T follicular helper cell (primary cell): ENCODE measurements at places on chromosomes 2 and 18.

DNA sequence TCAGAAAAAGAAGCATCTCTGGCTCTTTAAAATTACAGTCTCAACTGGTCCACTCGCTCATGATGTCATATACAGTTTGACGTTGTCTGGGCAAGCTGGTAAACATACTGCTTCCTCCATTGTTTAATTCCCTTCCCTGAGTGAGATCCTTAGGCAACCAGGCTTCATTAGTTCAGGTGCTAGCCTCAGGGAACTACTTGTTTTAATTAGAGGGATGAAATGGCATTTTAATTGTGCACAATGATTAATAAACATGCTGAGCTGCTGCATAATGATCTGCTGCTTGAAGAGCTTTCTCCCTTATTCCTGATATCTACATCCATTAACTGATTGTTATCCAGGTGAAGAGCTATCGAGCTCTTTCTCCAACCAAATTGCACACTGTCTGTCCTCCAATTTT, 195.6 kb upstream of the ETAA1 start:
- DNase-seq: no peak

DNA sequence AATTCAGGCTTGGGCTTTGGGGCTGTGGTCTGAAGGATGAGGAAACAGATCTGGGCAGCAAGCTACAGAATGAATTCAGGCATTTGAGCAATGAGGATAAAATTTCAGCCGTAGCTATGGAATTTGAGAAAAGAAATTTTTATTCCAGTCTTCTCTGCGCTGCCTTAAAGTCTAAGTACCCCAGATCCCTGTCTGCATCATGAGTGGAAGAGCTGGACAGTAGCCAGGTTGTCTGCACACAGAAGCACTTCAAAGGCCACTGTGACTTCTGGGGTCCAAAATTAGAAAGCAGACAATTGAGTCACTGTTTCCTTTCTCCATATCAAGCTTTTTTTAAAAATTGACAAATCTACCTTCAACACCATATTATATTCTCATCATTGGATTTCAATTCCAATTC, 787.6 kb upstream of the GCFC2 start:
- DNase-seq: no peak

- DNase-seq: no peak
These were observed 27.6 kb downstream of the FEZ2 start for GRCh38 chr2:36570416-36570815.

DNA sequence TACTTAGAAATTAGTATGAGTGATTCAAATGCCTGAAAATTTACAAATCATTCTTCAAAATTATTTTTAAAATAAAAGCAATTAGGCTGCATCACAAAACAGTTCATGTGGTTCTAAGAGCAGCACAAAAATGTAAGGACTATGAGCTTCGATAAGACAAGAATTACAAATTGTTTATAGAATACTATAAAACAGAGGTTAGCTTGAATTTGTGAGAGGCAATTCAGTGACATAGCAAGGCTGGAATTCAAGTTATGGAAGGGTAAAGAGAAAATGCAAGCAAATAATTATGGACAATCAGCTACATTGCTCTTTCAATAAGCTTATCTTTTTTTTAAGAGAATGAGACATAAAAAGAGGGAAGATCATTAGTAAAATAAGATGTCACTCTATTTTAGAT, 7.1 kb upstream of the XIRP2 start:
- no peak for DNase-seq

DNA sequence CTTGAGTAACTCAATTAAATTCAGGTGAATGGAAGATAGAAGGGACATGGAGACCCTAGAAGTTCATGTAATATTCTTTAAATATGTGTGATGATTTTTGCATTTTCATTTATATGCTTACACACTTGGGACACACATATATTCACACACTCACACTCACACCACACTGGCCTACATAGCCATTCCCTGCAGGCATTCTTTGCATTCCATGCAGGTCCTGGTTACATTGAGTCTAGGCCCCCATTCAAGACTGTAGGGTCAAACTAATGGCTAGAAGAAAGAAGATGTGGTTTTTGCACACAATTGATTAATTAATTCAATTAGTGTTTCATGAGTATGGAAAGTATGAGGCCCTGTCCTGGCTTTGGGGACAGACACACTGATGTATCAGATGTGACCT, 249.4 kb downstream of the HNMT start:
- no peak for DNase-seq

DNA sequence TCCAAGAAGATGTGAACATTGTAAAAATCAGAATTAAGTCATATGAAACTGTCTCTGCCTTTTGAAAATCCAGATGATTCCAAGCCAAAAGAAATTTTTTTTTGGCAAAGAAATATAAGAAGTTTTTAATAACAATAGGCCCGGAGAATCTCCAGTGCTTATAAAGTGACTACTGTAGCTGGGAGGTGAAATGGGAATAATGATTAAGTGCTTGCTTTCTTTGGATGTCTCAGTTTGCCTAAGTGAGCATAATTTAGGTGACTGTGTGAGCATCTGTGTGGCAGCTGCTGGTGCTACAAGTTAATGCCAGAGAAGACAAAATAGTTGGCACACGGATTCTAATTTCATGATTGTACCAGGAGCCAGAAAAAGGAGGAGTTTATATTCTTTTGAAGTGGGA, 185.0 kb downstream of the LTBP1 start:
- DNase-seq: no peak

DNA sequence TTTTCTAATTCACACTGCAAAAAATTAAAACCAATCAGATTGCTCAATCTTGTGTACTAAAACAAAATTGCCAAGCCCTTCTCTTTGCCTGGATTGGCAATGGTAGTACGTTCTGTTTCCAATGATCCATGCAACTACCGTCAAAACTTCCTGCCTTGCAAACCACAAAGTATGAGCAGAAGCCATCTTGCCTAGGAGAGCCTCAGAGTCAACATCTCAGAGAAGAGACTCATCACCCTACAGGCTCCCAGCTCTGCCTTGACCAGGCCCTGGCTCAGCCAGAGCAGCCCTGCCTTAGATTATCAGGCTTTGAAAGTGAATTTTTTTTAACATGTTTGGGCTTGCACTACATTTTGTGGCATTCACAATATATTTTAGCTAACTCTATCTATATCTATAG, 574.1 kb downstream of the SATB2 start:
- DNase-seq: no peak

DNA sequence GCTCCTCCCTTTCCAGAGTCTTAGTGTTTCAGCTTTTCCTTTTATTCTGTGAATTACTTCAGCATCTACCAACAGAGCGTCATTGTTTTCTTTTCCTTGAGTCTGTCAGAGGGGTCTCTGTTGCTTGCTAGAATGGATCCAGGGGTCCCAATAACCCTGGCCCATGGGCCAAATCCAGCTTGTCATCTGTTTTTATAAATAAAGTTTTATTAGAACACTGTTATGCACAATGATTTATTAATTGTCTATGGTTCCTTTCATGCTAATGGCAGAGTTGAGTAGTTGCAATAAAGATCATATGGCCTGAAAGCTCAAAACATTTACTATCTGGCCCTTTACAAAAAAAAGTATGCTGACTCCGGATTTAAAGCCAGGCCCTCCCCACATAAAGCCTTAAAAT, 58.8 kb downstream of the MRPL35 start:
- no peak for DNase-seq

- DNase-seq: no peak
These were observed 28.2 kb upstream of the TNP1 start for GRCh38 chr2:216888081-216888480.

DNA sequence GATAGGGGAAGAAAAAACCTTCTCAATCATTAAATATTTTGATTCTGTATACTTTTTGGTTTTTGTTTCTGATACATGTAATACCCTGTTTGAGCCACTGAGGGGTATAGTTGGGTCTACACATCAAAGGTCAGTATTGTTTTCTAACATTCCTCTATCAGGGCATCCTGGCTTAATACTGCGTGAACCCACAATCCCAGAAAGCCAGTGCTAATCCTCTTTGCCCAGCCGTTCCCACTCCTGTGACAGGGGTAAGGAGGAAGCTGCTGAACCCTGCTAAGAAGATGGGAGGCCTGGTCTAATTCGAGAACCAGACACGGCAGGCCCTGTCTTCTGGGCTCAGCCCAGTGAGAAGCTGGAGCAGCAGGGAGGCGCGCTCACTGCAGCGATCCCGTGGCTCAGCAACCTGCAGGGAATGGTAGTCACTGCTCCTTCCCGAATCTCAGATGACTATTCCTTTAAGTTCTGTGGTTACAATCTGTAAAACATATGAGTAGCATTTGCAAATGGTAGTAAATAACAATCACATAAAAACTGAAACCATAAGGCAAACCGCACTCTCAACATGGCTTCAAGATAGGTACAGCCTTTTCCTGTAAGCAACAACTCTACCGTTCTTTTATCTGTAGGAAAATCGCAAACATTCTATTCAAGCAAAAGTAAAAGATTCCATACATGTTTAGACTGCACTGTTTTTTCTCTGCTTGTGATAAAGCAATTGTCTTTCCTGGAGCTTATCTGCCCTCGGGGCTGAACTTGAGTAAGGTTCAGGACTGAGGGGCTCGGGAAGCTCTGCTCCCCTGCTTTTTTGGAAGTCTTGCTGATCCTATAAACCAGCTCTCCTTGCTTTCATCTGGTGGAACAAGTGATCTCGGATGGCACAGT, 87.0 kb downstream of the EPB41L3 start:
- no peak for DNase-seq

DNA sequence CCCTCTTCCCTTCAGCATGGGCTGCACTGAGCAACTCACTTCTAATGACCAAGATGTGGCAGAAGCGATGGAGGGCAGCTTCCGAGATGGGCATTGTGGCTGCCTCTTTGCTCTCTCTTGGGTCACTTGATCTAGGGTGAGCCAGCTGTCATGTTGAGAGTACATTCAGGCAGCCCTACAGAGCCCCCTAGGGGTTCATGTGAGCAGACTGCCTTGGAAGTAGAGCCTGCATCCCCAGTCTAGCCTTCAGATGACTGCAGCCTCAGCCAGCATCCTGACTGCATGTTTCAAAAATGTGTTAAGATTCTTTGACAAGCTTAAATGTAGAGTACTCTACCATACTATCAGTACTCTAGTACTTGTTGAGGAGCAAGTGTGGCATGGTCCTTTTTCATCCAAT, 143.9 kb downstream of the NCK2 start:
- DNase-seq: no peak

DNA sequence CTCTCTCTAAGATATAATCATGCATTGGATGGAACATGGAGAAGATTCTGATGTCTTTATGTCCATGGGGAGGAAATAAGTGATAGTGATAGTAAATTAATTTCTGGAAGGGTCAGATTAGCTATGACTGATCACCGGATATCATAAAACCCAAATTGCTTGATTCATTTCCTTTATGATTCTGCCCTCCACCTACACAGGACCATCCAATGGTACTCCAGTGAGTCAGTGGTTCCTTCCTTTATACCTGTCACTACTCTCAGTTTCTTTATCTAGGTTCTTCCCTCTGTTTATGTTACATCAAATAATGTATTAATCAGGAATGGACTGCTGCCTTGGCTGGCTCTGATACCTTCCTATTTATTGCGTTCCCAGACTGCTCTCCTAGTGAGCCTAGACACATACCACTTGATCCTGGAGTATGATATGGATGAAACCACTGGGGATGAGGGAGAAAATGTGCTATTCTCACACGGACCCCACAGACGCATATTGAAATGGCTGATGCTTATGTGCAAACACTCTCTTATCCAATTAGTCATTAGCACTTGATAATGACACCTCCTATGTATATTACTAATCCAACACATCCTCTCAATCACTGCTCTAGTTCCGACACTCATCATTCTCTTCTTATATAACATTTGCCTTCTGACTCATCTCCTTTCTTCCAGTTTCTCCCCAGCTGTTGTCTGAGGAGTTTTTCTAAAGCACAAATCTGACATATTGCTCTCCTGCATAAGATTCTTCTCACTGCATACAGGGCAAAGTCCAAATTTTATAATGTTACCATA, 315.6 kb downstream of the INSIG2 start:
- no peak for DNase-seq
